ENCODE measurements at places on chromosomes 7 and 10.

GRCh38 chr7:131047651-131048304 lies 279.9 kb upstream of the MKLN1 start:
- no peak for DNase-seq

DNA sequence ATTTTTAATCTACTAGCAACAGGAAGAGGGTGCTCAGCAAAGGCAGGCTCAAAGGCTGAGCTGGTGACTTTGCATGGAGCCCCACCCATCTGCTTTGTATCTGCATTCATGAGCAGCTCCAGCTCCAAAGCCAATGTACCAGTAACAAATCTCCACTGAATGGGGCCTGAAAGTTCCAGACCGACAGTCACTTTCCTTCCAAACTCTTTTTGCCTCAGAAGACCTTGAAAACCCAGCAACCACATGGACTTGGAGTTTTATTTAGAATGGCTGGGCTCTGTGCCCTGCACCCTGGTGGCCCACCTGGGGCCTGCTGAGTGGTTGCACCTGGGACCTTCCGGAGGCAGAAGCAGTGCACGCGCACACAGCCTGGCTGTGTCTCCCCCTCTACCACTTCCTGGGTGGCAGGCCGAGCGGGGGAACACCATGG lies 195.0 kb upstream of the PLXNA4 start:
- no peak for DNase-seq

DNA sequence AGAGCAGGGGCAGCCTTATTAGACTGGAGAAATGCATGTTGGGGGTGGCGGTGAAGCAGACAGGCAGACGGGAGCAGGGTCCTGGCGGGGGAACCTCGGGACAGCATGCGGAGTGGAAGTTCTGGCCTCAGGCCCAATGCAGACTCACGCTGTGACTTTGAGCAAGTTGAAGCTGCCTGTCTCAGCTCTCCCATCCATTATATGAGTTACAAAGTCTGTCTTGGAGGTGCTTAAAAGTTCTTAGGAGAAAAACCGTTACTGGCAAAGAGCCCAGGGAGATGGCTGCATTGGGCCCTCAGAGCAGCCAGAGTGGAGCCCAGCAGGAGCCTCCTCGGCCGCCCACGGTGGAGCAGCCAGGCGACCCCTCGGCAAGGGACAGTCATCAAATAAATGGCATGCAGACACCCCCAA lies 509.5 kb downstream of the PLXNA4 start:
- DNase-seq: no peak

- no peak for DNase-seq
These were observed 23.5 kb downstream of the KLHL7 start for GRCh38 chr7:23129036-23129435.

DNA sequence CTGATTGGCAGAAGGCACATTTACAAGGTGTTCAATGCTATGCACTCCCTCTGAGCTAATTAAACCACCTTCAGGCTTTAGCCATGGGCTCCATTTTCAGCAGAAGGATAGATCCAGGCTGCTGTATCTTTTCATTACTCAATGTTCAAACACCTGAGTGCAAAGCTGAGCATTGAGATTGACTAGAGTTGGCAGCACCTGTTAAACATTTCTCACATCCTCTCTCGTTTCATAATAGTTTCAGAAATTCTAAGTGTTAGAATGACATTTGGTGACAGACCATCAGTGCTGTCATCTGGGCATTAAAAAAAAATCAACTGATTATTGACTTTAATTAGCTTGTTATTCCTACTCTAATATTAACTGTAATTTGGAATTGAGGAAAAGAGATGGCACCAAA lies 187.1 kb upstream of the SEMA3E start:
- DNase-seq: no peak

- no peak for DNase-seq
These were observed 23.5 kb downstream of the CNOT4 start for GRCh38 chr7:135486261-135486920.

DNA sequence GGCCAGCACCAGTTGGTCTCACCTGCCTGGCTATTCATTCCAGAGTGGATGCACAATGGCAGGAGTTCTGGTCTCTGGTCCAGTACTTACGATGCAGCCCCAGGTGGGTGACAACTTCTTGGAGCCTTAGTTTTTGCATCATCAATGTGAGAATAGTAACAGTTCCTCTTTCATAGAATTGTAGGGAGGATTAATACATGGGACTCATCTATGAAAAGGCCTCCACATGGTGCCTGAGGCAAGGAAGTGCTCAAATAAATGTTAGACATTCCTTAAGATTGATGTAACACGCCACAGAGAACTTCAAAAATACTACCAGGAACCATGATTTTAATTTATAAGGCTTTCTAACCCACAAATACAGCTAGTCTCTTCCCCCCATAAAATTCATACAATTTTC lies 120.1 kb upstream of the CHST15 start:
- DNase-seq: no peak

DNA sequence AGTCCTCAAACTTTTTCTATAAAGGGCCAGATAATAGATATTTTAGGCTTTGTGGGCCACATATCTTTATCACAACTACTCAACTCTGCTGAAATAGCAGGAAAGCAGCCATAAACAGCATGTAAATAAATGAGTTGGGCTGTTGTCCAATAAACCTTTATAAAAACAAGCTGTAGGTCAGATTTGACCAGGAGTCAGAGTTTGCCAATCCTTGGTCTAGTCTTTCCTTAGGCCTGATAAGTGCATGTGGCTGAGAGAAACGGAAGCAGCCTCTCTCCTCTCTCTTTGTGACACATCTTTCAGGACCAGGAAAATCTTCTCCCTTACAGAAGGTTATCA lies 724.5 kb downstream of the GRID1 start:
- DNase-seq: no peak

- DNase-seq: no peak
These were observed 90.2 kb downstream of the IPMK start for GRCh38 chr10:58177362-58177947.

- DNase-seq: no peak
These were observed 69.3 kb downstream of the ARHGAP22 start for GRCh38 chr10:48535416-48536155.

DNA sequence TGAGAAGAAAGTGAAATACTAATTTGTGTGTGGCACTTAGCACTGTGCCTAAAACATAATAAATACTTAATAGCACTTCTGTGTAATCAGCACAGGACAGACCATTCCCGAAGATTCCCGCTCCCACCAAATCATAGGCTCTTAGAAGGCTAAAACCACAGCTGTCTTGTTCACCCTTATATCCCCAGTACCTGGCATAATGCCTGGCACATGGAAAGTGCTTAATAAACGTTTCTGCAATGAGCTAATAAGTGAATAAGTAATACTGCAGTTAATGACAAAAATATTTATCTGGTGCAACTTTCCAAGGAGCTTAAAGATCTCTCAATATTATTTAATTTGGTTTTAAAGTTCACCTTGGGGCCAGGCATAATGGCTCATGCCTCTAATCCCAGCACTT lies 43.2 kb downstream of the MTURN start:
- DNase-seq: no peak

GRCh38 chr10:66519616-66520015 lies 406.2 kb upstream of the LRRTM3 start:
- DNase-seq: no peak

GRCh38 chr7:80039251-80039884 lies 95.3 kb upstream of the GNAI1 start:
- DNase-seq: no peak

DNA sequence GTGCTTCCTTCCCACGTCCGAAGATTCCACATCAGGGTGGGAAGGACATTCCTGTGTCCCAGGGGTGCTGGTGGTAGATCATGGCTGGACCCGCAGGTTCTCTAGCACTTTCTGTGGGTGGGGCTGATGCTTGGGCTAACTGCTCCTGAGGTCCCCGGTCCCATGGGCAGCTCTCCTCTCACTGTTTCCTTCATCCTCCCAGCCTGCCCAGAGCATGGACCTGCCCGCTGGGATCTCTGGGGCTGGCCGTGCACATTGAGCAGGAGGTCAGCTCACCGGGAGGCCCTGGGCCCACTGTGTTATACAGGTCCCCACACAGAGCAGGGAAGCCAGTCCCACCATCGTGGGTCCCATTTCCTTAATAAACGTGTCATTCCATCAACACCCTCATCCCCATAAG lies 502.3 kb downstream of the TCERG1L start:
- DNase-seq: no peak

DNA sequence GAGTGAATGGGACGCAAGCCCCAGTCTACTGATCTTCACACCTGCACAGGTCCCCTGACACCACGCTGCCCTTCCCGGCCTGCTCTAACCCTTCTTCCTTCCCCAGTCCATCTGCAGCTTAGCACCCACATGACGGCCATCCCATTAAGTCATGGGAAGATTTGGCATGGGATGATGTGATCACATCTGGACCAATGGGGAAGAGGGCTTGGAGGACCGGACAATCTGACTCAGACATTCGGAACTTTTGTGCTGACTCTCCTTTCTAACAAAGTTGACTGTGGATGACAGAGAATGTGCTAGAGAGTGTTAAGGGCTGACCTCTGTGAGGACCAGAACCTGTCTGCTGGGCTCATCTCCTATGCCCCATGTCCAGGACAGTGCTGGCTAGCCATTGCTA lies 15.6 kb downstream of the CXCL12 start:
- no peak for DNase-seq

DNA sequence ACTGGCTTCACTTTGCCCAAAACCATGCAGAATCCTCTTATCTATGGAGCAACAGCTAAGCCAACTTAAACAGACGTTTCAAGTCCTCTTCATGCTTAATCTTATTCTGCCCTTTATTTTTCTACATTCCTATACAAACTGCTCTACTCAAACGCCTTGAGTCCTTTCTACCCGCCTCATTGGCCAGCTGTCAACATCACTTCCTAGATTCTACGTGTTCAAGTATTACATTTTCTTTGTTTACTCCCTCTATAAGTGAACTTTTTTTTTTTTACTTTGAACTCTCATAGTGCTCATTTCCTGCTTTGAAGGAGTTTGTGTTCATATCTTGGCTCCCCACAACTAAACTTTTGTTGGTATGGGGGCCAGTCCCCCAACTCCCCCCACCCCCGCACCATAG lies 28.9 kb upstream of the SLC26A5 start:
- DNase-seq: no peak

DNA sequence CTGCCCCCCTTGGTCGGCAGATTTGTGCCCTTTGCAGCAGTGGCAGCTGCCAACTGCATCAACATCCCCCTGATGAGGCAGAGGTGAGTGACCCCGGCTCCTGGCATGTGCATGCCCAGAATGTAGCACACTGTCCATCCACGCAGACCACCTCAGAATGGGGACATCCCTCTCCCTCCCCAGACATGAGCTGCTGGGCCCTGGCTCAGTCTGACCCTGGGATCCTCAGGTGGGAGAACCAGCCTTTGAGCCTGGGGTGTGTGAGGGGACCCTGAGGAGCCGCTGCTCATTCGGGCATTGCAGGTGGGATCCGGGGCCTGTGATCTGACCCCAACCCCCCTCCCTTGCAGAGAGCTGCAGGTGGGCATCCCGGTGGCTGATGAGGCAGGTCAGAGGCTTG lies 5.7 kb downstream of the SFXN3 start:
- no peak for DNase-seq

- peak; percentile 18 for DNase-seq
These were observed 5.6 kb downstream of the CCSER2 start for GRCh38 chr10:84333864-84334451.

GRCh38 chr7:41870461-41871138 lies 167.7 kb upstream of the INHBA start:
- DNase-seq: no peak

DNA sequence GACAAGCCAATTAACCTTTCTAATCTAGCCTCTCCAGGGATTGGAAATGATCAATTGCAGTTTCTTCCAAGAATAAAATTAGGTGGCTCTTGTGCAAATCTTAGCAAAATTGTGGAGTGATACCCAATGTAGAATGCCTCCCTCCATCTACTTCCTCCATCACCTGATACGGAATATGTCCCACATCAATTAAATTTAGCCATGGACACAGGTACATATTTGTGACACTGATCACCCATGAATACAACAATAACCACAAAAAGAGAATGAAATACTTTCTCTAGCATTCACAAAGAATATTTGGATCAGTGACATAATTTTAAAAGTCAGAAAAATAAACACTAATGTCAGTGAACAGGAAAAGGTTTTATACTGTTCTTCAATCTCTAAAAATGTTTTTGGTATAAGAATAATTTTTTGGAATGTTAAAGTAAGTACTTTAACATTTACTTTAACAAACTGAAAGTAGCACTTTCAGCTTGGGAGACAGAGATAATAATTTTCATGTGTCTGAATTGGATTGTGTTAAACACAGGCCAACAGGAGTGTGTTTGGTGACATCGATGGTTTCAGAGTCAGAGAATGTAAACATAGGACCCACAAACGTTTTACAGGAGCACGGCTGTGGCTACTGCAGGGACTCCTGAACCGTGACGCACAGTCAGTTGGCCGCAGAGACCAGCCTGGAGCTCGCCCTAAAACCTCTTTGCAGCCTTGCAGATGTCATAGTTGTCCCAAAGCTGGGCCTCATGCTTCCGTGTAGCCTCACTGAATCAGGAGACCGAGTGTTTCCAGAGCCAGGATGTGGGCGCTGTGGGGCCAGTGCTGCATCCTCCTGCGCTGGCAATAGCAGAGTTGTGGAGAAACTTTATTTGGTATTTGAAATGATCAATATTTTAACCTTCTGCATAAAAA lies 7.2 kb downstream of the RBM20 start:
- no peak for DNase-seq

GRCh38 chr10:100229819-100230422 lies 525 bp upstream of the CHUK start:
- no peak for DNase-seq

DNA sequence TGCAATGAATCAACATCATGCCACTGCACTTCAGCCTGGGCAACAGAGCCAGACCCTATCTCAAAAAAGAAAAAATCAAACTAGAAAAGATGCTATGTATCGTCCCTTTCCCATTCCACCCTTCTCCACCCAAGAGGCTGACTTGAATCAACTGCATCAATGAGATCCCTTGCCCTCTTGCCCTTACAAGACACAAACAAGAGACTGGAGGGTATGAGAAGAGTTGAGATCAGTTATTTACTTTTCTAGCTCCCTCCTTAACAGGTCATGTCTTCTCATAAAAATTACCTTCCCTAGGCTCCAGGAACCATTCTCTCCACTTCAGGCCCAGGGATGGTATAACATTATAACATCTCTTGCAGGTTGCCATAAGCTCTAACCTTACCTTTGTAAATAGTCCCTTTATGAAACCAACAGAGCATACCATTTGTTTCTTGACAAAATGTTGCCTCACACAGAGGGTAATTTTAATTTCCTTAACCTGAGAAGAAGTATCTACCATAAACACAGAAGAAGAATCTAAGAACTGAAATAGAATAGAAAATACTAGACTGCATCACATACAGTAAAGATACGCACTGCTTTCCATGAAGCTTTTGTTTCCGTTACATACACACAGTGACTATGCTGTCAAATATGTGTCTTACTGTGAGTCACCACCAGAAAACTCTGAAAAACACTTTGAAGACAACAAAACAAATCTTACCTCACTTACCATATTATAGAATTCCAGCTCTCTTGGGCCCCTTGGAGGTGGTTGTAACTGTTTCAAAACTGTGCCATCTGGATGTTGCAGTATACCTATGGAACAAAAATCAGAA lies 30.5 kb downstream of the IPMK start:
- DNase-seq: no peak

- DNase-seq: no peak
These were observed 157.1 kb downstream of the SH3PXD2A start for GRCh38 chr10:103698266-103698665.

Measured in HL-60 (cell line).